ENCODE measurements at places on chromosomes 7 and 10.
A peak's percentile ranks its signal among the peaks of the same experiment; 100 is the strongest.

- DNase-seq, result no peak
Measured at GRCh38 chr7:157818701-157819454, 482.1 kb downstream of the DNAJB6 start.

- DNase-seq, result no peak
Measured at GRCh38 chr7:36750451-36750850, 26.2 kb upstream of the AOAH start.

DNA sequence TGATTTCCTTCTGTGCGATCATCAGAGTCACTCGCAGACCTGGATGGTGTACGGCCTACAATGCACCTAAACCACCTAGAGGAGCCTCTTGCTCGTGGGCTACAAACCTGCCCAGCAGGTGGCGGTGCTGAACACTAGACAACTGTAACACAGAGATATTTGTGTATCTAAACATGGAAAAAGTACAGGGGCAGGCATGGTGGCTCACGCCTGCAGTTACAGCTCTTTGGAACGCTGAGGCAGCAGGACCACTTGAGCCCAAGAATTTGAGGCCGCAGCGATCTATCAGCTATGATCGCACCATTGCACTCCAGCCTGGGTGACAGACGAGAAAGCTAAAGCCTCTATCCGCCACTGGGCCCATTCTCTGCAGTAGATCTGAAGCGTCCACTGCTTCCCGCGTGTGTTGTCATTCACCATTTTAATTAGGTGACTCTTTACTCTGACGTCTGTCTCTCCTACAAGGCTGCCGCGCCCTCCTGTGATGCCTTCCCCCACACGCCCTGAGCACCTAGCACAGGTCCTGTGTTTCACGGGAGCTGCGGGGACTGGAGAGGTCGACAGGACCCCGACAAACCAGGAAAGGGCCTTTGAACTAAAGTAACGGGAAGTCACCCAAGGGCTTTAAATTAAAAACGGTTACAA lies 774 bp downstream of the TUBGCP2 start:
- DNase-seq, result peak; percentile 76

- DNase-seq, result no peak
Measured at GRCh38 chr7:1850976-1851571, 181.0 kb downstream of the ELFN1 start.

GRCh38 chr7:28956608-28957063 lies 1.5 kb downstream of the TRIL start:
- DNase-seq, result no peak

DNA sequence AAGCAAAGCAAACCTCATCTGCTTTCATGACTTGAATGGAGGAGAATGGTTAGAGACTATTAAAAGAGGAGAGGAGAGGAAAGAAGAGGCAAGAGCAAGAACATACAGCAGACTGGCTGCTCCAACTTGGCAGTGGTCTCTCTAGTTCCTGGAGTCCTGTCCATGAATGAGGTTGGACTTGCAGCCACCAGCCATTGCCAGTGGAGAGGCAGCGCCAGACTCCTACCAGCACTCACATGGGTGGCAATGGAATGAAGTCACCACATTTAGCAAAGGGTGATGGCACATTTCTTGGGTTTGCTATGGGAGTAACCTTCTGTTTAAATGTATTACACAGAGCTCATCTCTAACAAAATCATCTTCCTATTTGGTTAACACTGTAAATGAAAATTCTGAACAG lies 257.8 kb upstream of the IMMP2L start:
- DNase-seq, result no peak

GRCh38 chr10:98920807-98921206 lies 314.8 kb downstream of the HPSE2 start:
- no peak for DNase-seq

- no peak for DNase-seq
Measured at GRCh38 chr7:143408252-143408685, 387 bp downstream of the EPHA1 start.

DNA sequence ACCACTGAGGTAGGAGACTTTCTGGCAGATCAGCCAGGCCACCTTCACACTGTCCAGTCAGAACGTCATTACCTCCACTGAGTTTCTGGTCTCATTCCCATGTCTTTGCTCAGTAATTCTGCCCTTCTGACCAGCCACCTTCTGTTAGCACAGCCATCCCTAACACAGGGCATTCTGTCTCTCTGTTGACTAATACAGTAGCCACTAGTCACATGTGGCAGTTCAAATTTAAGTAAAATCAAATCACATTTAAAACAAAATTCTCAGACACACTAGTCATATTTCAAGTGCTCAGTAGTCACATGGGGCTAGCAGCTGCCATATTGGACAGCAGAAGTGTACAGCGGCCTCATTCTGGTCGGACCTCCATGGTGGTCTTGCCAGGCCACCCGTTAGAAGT lies 7.4 kb downstream of the CPSF4 start:
- DNase-seq, result no peak

DNA sequence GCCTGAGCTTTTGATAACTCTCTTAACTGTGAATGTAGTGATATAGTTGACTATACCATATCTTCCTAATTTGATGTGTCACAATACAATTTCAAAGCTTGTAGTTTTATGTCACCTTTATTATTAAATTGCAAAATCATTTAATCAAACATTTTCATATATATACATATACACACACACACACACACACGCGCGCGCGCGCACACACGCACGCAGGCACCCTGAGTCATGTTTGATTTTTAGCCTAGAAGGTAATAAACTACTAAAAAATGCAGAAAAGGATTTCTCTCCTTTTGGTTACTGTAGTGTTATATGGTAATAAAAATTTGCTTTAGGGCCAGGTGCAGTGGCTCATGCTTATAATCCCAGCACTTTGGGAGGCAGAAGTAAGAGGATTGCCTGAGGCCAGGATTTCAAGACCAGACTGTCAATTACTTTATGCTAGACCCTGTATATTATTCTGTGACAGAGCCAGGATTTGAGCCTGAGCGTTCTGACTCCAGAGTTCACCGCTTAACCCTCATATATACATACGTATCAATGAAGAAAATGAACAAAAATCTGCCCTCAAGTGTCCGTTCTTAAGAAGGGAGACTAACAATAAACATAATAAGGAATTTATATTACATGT lies 89.6 kb downstream of the PODXL start:
- DNase-seq, result no peak

DNA sequence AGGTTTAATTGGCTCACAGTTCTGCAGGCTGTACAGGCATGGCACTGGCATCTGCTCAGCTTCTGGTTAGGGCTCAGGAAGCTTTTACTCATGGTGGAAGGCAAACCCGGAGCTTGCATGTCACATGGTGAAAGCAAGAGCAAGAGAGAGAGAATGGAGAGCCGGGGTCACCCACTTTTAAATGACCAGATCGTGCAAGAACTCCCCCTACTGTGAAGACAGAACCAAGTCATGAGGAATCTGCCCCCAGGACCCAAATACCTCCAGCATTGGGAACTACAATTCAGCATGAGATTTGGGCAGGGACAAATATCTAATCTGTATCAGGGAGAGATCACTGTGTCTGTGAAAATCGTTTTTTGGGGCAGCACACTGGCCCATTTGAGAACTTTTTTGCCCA lies 110.0 kb upstream of the MYO3A start:
- no peak for DNase-seq

DNA sequence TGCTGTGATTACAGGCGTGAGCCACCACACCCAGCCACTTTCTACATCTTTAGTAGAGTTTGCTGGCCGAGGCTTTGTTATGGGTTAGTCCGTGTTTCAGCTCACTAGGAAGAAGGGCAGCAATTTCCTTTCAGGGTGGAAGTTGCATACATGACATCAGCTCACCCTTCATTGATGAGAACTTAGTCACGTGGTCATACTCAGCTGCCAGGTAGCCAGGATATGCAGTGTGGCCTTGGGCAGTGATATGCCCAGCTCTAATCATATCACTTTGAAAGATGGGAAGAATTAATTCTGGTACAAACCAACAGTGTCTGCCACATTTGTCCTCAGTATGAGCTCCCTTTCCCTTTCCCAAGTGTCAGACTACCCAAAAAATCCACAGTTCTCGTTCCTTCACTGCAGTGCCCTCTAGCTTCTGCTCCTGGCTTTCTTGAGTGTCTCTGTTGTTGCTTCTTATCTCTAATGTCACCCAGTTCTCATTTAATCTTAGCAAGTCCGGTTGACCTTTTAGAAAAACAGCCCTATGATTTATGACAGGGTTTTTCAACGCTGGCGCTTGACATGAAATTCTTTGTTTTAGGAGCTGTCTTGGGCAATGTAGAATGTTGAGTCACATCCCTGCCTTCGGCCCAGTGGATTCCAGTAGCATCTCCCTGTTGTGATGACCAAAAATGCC lies 108.7 kb upstream of the ITGB1 start:
- no peak for DNase-seq

- DNase-seq, result no peak
Measured at GRCh38 chr10:6123532-6123931, 34.7 kb downstream of the RBM17 start.

GRCh38 chr10:5512331-5512730 lies 12.4 kb upstream of the CALML3 start:
- no peak for DNase-seq

DNA sequence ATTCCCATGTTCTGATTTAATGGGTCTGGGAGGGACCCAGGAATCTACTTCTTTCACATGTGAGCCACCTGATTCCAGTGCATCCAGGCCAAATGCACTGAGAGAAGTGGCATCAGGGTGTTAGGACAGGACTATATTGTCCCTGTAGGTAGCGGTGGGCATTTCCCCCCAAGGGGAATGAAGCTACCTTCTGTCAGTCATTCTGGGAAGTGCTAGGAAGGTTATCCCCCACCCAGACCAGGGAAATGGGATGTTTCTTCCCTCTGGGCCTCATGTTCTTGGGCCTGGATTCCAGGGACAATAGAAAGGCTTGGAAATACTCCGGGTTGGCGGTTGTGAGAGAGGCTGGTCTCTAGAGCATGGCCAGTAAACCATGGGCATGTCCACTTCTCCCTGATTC lies 20.8 kb downstream of the C10orf53 start:
- DNase-seq, result no peak

DNA sequence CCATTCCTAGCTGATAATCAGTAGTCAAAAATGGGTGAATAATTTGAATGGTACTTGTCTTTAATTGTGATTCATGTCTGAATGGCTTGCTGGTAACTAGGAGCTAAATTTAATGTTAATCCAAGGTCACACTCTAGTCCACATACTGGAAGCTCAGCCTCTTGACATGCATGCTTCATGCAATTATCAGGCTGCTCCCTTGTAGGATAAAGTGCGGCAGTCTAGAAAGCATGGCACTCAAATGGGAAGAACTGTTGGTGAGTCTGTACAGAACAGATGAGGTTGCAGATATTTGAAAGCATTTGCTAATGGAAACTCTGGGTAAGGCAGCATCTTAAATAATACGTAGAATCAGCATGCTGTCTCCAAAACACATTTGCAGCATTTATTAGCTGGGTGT lies 499.4 kb downstream of the AUTS2 start:
- no peak for DNase-seq

GRCh38 chr10:69451209-69451783 lies at the start of gene TSPAN15:
TSPAN15 (plus strand) TSS chr10:69451465; CDS start chr10:69451595, 130 bp downstream.
- DNase-seq, result peak; percentile 44

DNA sequence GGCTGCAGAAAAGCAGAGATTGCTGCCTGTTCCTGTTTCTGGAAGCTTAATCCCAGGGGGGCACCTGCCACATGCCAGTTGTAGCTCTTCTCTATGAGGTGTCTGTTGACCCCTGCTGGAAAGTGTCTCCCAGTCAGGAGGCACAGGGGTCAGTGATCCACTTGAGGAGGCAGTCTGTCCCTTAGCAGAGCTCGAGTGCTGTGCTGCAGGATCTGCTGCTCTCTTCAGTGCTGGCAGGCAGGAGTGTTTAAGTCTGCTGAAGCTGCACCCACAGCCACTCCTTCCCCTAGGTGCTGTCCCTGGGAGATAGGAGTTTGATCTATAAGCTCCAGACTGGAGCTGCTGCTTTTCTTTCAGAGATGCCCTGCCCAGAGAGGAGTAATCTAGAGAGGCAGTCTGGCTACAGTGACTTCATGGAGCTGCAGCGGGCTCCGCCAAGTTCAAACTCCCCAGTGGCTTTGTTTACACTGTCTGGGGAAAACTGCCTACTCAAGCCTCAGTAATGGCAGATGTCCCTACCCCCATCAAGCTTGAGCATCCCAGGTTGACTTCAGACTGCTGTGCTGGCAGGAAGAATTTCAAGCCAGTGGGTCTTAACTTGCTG lies 57.6 kb upstream of the CROT start:
- DNase-seq, result no peak

- no peak for DNase-seq
Measured at GRCh38 chr7:10300577-10300976, 673.1 kb upstream of the PHF14 start.

DNA sequence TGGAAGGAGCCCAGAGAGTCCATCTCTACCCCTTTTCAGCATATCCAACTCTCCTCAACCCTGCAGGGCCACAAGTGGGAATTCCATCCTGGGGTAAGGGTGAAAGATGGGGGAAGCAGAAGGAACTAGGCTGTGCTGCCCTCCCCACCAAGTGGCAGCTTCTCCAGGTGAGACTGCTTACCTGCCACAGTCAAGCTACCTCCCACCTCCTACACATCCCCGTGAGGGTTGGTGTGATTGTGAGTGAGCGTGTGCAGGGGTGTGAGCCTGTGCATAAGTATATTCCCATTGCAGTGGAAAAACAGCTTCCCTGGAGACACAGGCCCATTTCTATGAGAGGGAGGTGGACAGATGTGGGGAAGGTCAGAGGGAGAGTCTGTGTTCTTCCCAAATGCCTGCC lies 376.6 kb downstream of the PLXNA4 start:
- no peak for DNase-seq

DNA sequence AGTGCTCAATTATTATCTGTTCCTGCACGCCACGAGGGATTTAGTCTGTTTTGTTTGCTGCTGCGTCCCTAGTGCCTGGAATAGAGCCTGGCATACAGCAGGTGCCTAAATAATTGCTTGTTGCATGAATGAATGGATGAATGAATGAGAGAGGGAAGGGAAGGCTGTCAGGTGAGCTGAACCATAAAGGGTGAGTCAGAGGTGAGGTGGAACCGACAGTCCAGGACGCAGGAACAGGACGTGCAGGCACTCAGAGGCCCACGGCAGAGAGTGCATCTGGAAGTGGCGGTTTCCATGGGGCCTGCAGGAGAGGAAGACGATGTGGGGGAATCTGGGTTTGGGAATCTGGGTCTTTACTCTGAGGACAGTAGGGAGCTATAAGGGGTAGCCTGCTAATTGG lies 17.7 kb upstream of the PPIF start:
- no peak for DNase-seq

DNA sequence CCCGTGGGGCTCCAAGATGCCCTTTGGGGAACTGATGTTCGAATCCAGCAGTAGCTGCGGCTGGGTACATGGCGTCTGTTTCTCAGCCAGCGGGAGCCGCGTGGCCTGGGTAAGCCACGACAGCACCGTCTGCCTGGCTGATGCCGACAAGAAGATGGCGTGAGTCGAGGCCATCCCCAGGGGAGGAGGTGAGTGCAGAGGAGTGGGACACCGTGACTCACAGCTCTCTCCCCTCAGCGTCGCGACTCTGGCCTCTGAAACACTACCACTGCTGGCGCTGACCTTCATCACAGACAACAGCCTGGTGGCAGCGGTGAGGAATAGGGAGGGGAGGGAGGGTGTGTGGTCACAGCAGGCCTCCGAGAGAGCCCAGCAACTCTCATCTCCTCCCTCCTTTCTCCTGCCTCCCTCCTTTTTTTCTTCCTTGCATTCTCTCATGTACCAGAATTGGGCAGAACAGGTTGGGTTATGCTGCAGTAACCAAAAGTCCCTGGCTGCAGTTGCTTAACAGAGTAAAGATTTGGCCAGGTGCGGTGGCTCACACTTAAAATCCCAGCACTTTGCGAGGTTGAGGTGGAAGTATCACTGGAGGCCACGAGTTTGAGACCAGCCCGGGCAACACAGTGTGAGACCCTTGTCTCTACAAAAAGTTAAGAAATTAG lies 16.5 kb downstream of the ARPC1B start:
- DNase-seq, result no peak

GRCh38 chr7:106346678-106347217 lies 62.0 kb upstream of the NAMPT start:
- DNase-seq, result peak; percentile 52

Data from activated CD4-positive, CD25-positive, alpha-beta regulatory T cell treated with anti-CD3 and anti-CD28 coated beads, Interleukin-2, amount 50 U/mL, for 16 hours (primary cell).